ENCODE measurements at places on chromosomes 16 and 17.

DNA sequence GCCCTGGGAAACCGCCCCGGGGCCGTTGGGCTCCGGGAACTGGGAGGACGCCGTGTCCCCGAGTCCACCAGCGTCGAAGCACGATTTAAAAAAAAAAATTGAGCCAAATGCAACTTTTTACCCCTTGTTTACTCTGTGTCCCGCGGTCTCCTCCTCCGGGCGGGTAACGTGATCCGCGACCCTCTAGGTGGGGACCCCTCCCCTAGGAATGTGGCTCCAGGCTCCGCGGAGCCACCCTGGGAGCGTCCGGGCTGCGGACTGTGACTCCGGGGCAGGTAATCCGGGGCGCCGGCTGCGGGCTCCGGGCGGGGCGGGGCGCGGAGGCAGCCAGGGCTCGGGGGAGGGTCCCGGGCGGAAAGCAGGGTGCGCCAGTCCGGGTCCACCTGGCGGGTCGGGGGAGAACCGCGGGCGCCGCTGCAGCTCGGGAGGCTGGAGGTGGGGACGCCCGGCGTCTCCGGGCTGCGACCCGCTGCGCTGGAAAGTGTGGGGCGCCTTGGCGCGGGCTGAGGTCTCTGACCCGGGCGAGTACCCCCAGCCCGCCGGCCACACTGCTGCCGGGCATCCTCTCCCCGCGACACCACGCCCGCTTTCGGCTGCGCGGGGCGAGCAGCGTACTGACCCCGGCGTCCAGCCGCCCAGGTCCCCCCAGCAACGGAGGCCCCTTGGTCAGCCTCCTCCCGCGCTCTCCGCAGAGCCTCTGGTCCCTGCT is 852 bp upstream of the HELZ start:
- peak; percentile 40 for DNase-seq

DNA sequence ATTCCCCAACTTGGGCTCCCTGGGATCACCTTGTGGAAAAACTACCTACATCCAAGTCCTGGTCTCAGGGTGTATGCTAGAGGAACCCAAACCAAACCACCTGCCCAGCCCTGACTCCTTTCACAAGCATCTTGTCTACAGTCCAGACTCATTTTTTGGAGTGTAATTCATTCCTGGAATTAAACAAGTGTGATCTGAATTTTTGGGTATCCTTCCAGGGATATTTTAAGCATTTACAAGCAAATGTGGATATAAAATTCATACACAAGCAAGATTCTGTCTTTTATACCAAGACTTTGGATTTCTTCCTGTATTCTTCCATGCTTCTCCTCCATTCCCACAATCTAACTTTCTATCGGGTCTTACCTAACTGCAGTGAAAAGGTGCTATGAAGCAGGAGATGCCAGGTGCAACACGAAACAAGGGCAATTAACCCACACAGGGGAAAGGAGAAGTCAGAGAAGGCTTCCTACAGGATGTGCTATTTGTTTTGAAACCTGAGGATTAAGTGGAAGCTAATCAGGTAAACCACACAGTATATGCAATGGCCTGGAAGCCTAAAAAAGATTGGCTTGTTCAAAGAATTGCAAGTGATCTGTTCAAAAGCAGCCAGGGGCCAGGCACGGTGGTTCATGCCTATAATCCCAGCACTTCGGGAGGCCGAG is 417.2 kb upstream of the C16orf82 start:
- no peak for DNase-seq

- DNase-seq, result no peak
Measured at GRCh38 chr16:397135-397661, at the start of gene NME4. TSS of gene NME4 (plus strand) at chr16:397199. CDS start at chr16:397223, 24 bp downstream.

DNA sequence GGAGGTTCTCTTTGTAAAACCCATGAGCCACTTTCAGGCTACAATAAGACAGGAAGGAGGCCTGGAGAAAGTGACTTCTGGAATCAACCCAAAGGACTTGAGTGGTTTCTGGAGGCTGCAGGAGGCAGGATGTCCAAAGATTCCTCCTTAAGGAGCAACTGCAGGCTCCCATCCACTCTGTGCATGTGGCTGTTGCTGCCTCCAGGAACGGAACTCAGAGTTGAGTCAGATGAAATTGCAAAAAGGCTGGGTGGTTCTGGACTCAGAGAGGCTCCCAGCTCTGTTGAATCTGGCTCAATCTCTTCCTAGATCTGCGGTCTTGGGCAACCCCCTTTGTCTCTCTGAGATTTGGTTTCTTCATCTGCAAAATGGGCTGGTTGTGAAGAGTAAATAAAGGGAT is 197.1 kb downstream of the SHISA9 start:
- no peak for DNase-seq

DNA sequence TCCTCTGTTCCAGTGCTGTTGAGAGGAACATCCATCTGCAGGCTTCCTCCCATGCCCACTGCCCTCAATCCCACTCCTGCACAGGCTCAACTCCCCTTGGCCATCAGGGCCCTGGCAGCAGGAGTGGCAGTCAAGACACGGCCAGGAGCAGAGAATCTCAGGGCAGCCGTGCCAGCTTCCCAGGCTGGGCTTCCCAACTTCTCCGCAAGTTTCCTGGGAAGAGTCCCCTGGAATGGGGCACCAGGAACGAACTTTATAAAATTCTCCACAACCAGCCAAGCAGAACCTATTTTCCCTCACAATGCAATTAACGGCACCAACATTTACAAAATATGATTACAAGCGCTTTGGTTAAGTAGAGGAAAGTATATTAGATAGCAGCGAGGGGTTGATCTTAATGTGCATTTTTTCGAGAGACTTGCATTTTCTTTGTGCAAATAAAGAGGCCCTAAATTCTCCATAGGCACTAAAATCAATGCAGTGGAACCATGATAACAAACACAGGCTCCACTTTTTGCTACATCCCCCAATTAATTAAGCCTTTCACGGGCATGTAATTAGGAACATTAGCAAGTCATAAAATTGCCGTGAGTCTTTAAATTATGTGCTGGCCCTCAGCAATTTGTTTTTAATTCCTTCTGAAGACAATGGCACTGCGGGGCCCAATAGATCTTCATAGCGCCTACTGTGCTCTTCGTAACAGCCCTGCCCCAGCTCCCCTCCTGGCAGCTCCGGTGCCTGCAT is 99.9 kb upstream of the LHX1 start:
- DNase-seq, result no peak

DNA sequence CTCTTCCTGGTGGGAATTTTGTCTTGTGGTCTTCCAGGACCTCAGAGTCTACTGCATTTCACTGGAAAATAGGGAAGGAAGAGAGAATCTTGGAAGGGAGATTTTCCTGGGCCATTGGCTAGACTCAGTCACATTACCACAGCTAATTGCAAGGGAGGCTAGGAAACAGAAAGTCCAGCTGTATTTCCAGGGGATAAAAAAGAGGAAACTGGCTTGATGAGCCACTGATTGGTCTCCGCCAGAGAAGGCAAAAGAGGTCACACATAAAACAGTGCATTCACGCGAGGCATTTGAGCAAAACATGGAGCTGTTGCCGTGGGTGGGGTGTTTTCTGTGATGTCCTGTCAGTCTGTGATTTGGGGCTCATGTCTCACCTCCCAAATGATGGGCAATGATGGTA is 345.3 kb downstream of the FOXL1 start:
- no peak for DNase-seq

DNA sequence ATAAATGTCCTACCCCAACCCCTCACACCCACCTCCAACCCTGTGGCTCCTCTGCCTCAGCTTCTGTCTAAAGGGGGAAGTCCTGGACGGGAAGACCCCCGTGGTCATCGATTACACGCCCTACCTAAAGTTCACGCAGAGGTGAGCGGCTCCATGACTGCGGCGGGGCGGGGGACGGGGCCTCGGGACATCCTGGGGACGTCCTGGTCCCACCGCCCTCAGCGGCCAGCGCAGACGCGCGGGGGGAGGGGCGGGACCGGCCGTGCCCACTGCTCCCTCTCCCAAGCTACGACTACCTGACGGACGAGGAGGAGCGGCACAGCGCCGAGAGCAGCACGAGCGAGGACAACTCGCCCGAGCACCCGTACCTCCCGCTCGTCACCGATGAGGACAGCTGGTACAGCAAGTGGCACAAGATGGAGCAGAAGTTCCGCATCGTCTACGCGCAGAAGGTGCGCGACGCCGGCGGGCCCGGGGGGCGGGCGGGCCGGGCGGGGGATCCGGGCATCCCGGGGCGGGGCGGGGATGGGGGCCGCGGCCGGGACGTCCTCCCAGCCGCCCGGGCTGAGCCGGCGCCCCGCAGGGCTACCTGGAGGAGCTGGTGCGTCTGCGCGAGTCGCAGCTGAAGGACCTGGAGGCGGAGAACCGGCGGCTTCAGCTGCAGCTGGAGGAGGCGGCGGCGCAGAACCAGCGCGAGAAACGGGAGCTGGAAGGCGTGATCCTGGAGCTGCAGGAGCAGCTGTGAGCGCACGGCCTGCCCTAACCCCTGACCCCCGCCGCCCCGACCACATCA is 6.7 kb downstream of the RUNDC3A start:
- DNase-seq, result peak; percentile 54

- no peak for DNase-seq
Measured at GRCh38 chr17:74497471-74497870, 31.0 kb downstream of the CD300A start.

- DNase-seq, result no peak
Measured at GRCh38 chr17:9635340-9635739, 10.0 kb upstream of the USP43 start.

GRCh38 chr17:69367298-69367697 is 40.4 kb upstream of the ABCA5 start:
- no peak for DNase-seq

- DNase-seq, result no peak
Measured at GRCh38 chr17:3744014-3744413, 20.3 kb downstream of the HASPIN start.

Data from stimulated activated CD4-positive, alpha-beta T cell treated with anti-CD3 and anti-CD28 coated beads, Interleukin-4, amount 100 ng/mL, for 24 hours (primary cell).